ENCODE measurements at places on chromosomes 2 and 18.

DNA sequence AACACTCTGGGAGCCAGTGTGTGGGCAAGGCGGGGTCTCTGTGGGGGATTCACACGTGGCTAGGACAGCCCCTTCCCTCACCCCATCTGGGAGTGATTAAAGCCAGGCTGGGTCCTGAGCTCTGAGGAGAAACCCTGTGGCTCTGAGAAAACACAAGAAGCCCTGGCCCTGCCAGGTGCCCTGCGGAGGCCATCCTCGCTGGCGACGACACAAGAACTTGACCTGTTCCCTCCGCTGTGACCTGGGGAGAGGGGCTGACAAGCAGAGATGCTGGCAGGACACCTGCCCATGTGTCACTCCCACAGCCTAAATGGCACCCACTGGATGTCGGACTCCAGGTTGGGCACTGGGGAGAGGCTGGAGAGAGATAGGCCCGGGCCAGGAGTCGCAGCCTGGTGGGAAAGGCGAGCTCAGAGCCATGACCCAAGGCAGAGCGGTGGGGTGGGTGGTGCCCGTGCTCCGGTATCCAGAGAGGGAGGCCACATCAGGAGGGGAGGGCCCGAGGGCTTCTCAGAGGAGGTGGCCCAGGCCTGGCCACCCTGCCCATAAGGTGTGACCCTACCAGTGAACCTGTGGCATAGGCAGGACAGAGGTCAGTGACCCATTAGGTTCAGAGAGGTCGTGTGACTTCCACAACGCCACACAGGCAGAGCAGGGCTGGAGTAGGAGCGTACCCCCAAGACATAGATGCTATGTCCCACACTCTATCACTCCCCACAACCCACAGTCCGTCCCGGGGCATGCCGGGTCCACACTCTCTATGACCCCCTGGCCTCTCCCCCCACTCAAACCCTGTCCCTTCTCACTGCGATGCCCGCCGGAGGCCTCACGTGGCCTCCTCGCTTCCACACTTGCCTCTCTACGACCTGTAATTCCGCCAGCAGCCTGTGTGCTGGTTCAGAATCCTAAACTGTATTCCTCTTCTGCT is 59.4 kb upstream of the HPCAL1 start:
- DNase-seq: no peak

GRCh38 chr2:126952216-126952615 is 53.5 kb downstream of the TEX51 start:
- no peak for DNase-seq

GRCh38 chr2:590214-591175 is 86.7 kb downstream of the TMEM18 start:
- DNase-seq: no peak

- DNase-seq: no peak
Observed at GRCh38 chr2:42342061-42342794, 18.8 kb downstream of the COX7A2L start.

DNA sequence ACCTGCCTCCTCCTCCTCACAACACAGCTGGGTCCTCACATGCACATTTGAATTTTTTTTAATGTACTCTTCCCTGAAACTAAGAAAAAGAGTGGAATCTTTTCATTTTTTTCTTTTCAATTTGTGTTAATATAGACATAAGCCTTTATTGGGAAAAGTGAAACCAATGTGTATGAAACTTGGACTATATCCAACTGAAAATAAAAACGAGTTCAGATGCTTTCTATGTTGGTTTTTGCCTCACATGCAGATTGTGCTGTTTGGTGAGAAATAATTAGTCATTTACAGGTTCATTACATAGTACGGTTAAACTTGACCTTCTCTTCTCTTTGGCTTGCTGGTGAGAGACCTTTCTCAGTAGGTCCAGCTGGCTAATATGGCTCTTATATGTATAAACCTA is 515.2 kb upstream of the FANCL start:
- no peak for DNase-seq

DNA sequence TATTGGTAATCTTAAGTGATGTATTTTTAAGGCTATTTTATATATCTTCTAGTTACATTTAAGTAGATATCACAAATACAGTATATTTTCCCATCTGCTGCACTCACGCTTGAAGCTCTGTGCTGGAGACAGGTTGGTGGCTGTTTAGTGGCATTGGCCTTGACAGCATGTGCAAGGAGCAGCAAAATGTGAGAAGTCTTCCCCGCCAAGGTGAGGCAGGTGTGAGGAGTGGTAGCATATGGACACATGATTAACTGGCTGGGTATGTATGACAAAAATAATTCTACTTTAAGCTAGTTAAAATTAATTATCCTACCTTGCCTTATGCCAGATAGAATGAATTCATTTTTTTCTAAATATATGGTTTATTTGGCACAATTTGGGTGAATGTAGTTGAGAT is 117.2 kb downstream of the CCDC102B start:
- no peak for DNase-seq

DNA sequence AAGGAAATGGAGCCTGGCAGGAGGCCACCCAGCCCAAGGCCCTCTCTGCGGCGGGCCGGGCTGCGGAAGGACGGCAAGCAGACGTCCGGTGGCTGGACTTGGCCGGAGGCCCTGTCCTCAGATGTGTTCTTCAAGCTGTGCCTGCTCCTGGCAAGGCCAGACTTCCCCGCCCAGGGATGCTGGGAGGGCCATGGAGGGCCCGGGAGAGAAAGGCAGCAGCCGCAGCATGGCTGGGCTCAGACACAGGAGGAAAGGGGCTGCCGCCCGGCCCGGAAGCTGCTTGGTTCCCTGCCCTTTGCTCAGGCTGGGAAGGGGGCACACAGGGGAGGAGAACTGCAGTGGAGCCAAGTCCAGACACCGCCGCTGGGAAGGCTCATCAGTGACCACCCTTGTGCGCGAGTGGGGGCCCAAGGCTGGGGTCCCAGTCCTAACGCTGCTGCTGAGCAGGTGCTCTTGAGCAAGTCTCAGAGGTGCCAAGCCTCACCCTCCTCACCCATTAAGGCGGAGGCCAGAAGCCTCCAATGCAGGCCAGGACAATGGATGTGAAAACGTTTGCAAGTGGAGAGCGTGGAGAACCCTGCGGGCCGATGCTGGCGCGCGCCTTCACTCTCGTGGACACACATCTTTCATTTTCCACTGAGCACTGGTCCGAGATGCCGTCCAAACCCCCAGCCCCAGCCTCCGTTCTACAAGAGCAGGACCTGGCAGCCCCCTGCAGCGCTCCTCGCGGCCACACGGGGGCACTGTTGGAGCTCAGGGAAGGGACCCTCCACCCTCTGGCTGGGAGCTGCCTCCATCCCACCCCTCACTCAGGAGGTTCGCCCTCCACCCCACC is 7.9 kb downstream of the CROCC2 start:
- peak; percentile 50 for DNase-seq

GRCh38 chr2:71617266-71617665 is 163.9 kb downstream of the DYSF start:
- no peak for DNase-seq

GRCh38 chr18:59383851-59384250 is 24.8 kb upstream of the LMAN1 start:
- no peak for DNase-seq

- DNase-seq: no peak
Observed at GRCh38 chr18:48613589-48614404, 75.0 kb downstream of the CTIF start.

DNA sequence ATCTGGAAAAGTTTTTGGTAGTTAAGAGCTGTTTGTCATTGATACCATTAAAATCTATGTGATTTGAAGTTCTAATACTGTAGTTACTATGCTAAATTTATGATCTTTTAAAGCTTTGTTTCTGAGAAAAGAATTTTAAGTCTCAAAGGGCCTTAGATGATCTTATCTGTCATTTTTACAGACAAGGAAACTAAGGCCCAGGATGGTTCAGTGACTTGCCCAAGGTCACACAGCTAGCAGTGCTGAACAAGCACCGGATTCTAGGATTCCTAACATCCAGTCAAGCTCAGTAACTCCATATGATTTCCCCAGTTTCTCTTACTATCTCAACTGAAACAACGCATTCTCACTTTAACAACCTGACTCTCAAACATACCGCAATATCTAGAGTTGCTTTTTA is 37.7 kb downstream of the PELI1 start:
- DNase-seq: no peak

DNA sequence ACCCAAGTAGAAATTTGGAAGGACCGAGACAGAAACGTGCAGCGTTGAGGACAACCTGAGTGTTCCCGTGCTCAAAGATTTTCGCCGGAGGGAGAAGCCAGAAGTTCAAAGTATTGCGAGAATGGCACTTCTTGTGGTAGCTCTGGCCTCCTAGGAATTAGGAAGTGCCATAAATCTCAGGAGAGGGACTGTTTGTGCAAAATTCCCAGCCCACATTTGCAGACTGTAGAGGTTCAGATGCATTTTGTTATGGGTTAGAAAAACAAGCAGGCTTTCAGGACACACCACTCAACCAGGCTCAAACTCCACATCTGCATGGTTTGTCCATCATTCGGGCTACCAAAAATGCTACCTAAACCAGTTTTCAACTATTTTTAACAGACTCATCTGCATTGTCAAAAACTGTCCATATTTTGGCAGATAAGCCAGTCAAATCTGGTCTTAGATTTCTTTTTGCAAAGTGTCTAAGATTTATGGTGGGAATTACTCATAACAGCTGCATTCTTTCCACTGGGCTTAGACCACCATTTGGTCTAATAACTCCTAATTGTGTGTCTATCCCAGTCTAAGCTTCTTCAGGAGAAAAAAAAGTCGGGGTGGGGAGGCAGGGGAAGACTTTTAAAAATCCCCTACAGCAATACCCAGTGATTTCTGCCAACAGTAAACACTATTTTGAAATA is 422.9 kb downstream of the ARHGAP15 start:
- no peak for DNase-seq

DNA sequence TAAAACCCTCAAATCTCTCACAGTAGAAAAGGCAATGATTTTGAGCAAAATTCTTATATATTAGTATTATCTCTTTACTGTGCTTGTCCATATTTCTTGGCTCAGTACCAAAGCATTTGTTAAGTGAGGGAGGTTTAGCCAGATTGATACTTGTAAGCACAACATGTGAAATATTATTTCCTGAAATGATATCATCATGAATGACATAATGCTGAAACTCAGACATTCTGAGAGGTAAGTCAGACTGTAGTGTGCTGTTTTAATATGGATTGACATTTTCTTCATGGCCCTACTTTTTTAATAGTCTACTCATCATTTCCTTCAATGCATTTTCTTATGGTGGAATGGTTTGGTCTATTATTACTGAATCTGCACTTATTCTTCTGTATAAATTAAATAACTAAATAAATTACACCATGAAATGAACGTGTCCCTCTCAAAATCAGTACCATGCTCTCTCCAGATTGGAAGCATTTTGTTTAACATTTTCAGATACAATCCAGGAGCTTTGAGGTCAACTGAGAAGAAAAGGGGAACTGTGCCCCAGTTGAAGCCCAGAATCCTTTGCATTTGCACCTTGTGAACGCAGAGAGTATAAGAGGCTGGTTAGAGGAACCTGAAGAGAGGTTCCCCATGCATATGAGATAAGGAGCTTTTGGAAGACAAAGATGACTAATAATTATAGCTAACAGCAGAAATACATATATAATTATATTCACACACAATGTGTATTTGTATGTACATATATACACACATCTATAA is 50.1 kb upstream of the CRACDL start:
- no peak for DNase-seq

Data from NCI-H446 (cell line).